ENCODE measurements at places on chromosomes 1 and 21. TPM values are rescaled to one million over a fixed set of nuclear protein-coding genes. Genes with fewer than 3 reads are reported as not detected.

DNA sequence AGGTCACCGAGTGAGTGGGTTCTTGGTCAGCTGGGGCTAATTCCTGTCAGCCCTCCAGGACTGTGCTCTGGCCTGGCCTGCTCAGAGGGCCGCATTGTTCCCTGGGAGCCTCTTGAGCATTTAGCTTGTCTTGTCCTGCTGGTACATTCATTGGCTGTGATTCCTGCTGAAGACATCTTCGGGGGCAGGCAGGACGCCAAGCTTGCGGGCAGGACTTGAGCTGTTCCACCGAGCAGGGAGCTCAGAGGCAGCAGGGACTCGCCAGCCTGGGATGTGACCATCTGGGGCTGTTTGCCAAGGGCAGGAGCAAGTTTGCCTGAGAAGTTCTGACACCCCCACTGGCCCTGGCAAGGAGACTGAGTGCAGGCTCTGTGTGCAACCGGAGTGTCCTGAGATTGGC, 7.0 kb upstream of the SLC26A9 start:
- no peak for DNase-seq

Gene TMEM51
- total RNA-seq: 12.5 TPM

- DNase-seq: no peak
Measured at GRCh38 chr21:32062591-32063227, 189.9 kb downstream of the HUNK start.

DNA sequence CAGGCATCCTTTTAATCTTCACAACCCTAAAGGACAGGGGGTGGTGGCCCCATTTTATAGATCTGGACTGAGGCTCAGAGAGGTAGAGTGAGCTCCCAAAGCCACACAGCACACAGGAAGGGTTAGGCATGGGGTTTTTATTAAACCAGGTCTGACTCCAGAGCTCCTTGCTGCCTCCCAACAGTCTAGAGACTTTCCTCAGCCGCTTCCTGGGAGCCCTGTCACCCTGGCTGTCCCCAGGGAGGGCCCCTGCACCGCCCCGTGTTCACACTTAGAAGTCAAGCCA, 8.0 kb upstream of the EPHA8 start:
- DNase-seq: no peak

Gene FTCD
- total RNA-seq: 26.9 TPM

DNA sequence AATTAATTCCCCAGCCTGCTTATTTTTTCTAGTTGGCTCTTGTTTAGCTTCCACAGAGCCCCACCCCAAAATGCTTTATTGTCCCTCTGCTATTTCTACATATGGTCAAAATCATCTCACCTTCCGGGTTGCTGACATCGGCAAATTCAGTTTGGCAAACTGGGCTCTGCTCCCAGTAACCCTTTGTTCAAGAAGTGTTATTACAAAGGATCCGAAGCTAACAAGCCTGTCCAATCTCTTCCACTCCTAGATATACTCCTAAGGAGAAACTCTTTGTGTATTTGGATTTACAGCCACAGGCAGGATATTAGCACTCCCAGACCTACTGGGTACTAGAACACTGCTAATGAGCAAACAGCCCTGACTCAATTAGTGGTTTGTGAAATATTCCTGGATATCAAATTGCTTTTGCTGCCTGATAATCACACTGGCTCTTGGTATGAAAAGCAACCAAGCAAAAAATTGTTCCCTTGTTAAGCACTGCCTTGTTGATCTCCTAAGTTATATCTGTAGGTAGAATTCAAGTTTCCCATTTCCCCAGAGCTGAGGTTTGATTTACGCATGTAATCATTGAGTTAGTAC, 4.0 kb downstream of the JUN start:
- no peak for DNase-seq

GRCh38 chr21:37181059-37181458, 86.1 kb downstream of the VPS26C start:
- no peak for DNase-seq

DNA sequence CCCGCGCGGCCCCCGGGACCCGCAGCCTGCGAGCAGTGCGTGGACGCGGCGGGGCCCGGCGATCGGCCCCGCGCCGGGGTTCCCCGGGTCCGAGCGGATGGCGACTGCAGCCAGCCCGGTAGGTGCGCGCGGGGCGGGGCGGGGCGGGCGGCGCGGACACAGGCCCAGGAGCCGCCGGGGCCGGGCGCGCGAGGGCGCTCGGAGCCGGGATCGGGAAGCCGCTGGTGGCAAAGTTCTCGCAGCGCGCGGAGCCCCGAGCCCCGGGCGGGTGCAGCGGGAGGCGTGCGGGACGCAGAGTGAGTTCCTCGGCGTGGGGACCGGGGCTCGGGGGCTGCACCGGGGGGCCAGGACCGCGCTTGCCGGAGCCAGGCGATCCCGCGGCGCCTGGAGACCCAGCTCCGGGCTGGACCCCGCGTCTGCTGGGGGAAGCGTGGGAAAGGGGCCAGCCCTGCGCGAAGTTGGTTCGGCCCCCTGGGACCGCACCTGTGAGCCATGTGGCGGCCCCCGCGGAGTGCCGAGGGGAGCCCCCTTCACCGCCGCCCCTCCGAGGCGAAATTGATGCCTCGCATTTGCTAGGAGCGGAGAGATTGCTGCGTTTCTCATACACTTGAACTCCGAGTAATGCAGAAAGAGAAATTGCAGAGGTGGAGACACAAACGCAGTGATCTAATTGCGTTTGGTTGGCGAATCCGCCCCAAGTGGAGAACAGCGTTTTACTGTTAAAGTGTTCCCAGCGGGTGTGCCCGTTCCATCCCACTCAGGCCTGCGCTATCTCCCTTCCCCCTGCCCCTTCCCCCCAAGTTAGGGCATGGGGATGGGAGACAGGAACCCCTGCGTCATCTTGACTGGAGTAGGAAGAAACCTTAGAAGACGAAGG, 228.9 kb upstream of the TMEM51 start:
- no peak for DNase-seq

DNA sequence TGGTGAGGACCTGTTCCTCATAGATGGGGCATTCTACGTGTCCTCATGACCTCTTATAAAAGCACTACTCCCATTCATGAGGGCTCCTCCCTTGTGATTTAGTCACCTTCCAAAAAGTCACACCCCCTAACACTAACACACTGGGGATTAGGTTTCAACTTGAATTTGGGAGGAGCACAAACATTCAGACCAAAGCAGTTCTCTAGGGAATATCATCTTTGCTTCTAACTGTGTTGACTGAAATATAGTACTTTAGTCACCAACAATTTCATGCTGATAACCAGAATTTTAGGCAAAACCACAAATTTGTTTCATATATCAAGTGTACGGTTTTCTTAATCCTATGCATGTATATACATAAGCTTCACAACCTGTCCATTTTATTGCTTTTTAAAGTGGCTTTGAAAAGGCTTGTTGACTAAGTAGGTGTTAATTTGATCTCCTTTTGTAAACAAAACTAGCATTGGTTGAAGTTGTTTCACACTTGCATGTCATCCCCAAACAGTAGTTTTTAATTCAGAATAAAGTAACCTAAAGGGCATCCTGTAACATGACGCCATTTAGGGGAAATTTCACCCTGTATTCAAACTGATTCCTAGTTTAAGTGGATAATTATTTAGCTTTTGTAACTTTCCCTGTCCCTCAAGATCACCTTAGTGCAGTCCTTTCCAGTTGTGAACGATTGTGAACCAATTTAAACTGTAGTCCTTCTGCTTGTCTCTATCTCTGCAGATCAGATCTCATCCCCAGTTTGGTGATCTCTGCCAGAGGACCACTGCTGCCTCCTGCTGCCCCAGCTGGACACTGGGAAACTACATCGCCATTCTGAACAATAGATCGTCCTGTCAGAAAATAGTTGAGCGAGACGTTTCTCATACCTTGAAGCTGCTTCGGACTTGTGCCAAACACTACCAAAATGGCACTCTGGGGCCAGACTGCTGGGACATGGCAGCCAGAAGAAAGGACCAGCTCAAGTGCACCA, 141.1 kb downstream of the TLR5 start:
- no peak for DNase-seq

Gene FCRLA
- total RNA-seq: 0.22 TPM

DNA sequence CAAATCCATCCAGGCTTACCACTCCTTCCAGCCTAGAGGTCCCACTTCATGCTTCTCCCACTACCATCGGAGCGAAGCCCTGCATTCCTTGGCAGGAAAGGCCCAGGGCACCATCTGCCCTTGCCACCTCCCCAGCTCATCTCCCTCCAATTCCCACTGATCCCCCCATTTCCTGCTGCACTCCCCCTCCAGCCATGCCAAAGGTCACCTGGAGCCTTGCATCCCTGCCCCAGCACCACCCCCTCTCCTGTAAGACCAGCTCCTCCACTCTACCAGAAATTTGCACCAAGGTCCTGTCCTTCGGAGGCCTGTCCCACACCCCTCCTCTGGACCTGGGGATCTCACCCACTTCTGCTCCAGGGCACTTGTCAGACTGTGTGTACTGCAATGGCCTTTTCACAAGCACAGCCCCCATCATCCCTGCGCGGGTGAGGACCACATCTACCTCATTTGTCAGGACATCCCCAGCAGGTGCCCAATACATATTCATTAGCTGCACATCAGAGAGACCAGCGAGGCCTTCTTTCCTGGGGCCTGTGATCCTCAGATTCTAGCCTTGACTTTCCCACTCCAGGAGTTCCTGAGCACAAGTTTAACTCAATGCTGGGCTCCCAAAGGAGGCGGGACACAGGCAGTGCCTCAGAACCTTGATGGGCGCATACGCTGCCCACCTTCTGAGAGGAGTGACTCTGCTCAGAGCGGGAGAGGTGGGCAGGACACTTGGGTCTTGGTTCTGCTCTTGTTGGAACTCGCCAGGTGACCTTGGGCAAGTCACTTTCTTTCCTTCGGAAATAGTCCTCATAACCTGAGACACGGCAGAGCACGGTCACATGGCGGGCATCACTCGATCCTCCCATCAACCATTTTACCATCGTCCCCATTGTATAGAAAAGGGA, 49.9 kb upstream of the EDN2 start:
- DNase-seq: no peak

DNA sequence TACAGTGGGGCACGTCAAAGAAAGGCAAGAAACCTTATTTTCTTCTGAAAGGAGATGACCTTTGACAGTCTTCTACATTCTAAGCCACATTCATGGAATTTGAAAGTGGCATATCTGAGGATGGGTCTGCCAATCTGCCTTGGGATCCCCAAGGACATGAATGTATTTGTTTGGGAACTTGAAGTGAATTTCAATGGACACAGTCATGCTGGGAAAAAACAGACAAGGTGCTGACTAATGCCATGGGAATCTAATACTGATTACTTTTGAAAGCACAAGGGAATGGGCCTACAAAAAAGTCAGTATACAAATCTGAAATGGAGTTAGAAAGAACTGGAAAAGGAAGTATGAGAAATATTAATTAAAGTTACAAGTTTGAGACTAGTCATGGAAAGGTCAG, 128.8 kb downstream of the KCNJ6 start:
- DNase-seq: no peak

- no peak for DNase-seq
Measured at GRCh38 chr1:245395680-245396079, 240.9 kb downstream of the KIF26B start.

DNA sequence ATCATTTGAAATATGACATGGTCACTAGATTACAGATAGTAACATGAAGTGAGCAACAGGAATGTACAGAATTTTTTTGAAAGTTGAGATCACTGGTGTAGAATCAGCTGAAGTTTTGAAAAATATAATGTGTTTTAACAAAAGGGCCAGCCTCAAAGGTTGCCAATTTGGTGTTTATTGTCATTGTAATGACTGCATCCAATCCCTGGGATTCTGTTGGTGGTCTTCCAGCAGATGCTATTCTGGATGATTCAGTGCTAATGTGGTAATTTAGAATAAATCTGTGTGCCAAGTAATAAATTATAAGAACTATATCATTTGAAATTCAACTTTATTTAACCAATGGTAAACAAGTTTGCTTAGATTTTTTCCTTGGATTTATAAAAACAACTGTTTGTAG, 436.4 kb upstream of the PKN2 start:
- DNase-seq: no peak

GRCh38 chr1:101312147-101312546, 75.3 kb downstream of the S1PR1 start:
- DNase-seq: no peak

Gene CASZ1
- total RNA-seq: 15.7 TPM

DNA sequence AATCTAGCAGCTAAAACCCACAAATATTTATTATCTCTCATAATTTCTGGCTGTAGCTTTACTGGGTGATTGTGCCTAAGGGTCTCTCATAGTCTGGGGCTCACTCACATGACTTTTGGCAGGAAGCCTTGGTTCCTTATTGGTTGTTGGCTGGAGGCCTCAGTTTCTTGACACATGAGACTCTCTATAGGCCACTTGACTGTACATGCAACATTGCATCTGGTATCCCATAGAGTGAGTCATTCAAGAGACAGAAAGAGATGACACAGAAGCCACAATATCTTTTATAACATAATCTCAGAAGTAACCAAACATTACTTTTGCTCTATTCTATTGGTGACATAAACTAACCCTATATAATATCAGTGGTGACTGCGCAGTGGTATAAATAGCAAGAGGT, 128.5 kb upstream of the HNRNPU start:
- no peak for DNase-seq

Gene FNBP1L
- total RNA-seq: 119 TPM

DNA sequence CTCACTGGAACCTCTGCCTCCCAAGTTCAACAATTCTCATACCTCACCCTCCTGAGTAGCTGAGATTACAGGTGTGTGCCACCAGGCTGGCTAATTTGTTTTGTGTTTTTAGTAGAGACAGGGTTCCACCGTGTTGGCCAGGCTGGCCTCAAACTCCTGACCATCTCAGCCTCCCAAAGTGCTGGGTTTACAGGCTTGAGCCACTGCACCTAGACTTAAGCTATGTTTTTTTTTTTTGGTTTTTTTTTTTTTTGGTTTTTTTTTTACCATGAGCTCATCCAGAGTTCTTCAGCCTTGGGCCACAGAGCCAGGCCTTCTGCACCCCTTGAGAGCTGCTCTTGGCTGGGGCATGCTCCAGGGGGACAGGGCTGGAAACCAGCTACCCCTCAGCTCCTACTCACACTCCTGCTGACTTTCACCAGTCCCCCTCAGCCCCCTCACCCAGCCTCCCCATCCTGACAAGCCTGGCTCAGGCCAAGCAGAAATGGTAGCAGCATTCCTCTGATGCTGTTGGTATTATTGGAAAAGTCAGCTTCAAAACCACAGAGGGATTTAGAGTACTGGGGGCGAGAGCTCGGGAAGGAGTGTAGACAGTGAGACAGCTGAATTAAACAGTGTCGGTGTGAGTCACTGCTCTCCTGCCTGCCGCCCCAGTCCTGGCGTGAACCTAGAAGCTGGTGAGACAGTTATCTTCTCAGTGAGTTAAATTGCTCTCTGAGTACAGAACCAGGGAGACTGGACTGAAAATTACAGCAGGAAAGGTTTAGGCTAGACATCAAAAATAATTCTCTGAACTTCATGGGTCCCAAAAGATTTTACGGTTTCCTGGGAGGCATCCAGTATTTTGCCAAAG, 63.7 kb downstream of the NAV1 start:
- DNase-seq: no peak

GRCh38 chr1:22621761-22622160, 14.7 kb upstream of the C1QA start:
- DNase-seq: no peak

GRCh38 chr21:14607262-14607661, 61.1 kb upstream of the SAMSN1 start:
- DNase-seq: no peak

All from type B pancreatic cell (in vitro differentiated cells).